ENCODE measurements at places on chromosomes 2 and 18.
A peak's percentile ranks its signal among the peaks of the same experiment; 100 is the strongest.

DNA sequence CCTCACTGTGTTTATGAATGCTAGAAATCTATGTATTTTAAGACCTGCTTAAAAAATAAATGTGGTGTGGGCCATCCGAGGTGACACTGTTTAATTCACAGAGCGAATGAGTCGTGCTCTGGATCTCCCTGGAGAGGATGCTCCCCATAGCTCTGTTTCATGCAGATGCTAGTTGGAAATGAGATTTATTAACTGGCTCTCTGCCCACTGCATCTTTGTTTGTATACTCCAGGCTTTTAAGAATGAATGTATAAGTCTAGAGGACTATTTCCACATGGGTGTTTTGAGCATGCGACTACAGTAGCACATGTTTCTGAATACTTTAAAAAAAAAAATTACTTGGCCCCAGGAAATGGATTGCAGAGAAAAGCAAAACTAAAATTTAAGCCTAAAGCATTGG, 3.9 kb downstream of the MAPRE2 start:
- DNase-seq, result peak; percentile 33

DNA sequence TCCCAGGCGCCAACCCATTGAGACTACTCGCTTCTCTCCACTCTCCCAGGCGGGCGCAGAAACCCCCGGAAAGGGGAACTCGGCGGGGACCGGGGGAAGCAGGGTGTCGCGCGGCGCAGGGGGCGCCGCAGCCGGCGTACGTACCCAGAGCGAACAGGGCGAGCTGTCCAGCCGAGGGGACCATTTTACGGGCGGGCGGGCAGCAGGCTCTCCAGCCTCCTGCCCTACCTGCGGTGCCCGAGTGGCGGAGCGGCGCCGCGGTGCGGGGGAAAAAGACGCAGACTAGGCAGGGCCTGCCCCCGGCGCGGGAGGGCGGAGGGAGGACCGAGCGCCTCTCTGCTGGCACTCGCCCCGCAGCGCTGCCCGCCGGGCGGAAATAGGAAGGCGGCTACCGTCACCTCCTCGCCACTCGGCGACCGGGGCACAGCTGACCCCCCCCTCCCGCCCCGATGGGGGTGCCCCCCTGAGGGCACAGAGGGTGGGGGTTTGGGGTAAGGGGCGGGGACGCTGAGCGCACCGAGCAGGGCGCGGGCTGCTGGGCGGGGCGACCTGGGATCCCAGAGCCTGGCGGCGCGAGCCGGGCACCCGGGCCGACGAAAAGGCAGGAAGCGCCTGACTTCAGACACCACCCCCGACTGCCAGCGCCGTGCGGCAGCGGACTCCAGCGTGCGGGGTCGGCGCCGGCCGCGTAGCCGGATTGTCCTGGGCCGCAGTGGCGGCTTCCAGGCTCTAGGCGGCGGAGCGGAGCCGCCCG, at the start of gene TGFA:
Gene TGFA (minus strand): TSS at position 243 of the 754 bp plus-strand sequence. CDS start 59 bp downstream, at position 184.
- DNase-seq, result peak; percentile 83

DNA sequence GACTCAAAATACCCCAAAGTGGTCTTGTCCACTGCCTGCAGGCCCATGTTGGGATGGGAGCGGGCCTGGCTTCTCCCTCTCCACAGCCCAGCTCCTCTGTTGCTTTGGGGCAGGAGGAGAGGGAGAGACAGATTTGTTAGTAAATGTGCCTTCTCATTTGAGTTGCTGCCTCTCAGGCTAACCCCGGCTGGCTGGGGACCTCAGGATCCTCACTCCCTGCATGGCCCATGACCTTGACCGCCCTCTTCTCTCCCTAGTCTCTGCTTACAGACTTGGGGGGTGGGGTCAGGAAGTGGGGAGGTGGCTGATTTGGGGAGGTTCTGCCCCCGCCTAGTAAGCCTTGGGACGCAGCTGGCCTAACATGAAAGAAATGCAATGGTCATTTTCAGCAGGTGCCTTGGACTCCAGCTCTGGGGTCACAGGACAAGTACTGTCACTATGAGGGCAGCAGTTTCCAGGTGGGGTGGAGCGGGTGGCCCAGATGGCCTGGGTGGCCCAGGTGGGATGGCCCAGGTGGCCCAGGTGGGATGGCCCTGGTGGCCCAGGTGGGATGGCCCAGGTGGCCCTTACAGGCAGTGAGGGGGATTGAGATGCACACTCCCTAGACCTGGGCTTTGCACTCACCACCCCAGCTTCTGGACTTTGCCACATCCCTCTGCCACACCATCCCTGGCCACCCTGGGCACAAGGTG, 24.1 kb downstream of the HJURP start:
- DNase-seq, result no peak

DNA sequence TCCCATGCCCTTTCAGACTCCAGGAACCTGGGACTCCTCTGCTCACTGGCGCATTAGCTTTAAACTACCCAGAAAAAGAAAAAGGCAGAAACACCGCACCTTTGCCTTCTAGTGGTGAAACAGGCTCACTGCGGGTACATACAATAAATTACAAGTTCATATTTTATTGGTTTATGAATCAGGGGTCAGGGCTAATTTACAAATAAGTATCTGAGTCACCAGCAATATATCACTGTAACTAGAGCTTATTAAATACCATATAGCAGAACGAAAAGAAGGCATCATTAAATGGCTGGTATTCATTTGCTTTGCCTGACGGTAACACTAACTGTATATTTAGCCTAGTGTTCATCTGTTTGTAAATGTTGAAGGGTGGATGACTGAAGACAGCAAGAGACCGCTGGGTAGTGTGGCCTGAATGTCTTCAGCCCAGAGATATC, 26.9 kb upstream of the DTNB start:
- peak; percentile 43 for DNase-seq

- no peak for DNase-seq
Observed at GRCh38 chr2:201668402-201668910, 25.2 kb upstream of the TMEM237 start.

GRCh38 chr2:175181877-175182308, 383 bp upstream of the ATP5MC3 start:
- no peak for DNase-seq

- no peak for DNase-seq
Observed at GRCh38 chr18:49243391-49243790, 217.1 kb downstream of the DYM start.

DNA sequence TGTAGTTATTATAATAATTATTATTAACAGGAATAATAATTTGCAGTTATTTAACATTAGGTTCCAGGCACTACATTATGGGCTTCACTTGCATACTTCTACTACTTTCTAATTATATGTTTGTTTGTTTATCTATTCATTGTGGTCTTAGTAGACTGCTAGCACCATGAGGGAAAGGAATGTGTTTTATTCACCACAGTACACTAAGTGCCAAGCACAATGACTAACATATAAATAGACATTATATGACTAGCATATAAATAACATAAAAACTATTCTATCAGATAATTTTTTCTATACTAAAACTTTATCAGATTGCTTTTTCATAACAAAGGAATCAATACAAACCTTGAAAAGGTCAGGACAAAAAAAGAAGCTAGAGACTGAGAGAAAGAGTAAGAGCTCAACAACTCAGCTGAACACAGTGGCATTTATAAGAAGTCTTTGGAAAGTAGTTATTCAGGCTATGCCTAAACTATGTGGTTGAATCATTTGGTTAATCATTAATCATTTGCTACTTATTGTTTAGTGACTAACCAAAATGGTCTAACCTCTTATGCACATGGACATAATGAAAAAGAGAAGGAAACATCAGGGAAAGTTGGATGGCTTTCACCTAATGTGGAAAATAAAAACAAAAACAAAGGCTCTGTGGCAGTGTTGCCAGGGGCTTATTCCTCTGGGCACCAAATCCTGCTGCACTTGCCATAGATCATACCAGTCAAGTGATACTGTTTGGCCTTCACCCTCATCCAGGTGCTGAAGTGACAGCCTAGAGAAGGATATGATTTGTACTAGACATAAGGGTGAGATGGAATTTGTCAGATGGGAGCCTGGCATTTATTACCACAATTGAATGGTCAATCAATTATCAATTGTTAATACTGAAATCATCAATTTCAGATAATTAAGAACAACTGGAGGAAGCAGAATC, 174.9 kb downstream of the ETAA1 start:
- no peak for DNase-seq

DNA sequence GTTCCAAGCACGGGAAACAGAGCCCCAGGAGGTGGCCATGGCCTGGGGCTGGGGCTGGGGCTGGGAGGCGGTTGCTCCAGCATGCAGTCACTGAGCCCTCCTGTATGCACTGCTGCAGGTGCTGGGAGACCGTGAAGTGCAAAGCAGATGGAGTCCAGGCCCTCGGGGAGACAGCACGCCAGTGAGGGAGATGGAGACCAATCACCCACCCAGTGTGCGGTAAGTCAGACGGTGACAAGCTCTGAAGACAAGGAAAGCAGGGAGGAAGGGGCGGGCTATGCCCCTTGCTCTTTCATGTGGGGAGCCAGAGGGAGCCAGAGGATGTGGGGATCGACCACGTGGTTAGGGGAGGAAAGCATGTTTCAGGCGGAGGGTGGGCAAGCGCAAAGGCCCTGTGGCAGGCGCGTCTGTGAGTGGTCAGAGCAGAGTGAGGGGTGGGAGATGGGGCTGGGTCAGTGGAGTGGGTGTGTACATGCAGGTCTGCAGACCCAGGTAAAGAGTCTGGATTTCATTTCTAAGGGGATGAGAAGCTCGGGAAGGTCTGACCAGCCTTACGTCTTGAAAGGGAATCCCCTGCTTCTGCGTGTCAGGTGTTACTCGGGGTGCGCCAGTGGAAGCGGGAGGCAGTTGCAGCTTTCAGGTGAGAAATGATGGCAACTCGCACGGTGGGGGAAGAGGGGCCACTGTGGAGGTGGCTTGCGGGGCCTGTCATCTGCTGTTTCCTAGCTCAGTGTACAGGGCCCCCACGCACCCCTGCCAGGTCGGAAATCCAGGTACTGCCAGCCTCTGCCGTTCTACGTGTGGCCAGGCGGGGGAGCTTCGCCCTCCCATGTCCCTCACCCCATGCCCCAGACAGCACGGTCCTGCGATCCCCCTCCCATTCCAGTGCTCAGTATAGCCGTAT, 19.4 kb downstream of the RRM2 start:
- peak; percentile 14 for DNase-seq

- DNase-seq, result no peak
Observed at GRCh38 chr2:108409768-108410167, 32.0 kb downstream of the SULT1C4 start.

DNA sequence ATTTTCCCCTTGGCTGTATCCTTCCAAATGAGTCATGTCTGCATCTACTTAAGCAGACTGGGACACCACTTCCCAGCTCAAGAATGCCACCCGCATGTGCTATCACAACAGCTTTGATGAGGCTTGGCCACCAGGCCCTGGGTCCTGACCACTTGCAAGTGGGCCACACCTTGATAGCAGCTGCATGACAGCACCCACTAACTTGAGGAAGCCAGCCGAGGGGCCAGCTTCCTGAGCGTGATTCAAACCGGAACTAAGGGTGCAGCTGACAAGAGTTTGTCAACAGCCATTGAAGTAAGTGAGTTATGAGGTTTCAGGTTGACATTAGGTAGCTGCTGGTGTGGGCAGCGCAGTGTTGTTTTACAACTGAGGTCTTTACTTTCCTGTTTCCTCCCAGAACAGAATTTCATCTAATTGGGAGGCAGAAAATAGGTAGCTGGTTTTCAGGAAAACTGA, 54.4 kb downstream of the EPHA4 start:
- peak; percentile 76 for DNase-seq

DNA sequence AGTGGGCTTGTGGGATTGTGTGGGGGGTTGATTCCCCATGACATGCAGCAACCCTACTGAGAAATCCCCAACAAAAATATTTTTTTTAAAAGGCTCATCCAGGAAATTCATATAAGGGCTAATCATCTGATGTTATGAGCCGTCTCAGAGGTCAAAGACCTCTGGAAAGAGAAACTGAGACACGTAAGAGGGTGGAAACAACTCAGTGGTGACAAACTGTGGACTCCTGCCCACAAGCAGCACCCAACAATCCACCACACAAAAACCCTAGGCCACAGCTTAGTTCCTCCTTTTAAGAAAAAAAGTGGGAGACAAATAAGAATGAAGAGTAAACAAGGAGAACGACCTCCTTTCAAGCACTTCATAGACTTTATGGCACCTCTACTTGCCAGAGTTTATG, 1096.1 kb upstream of the NRXN1 start:
- DNase-seq, result no peak

- DNase-seq, result no peak
Observed at GRCh38 chr2:46167924-46168323, 129.3 kb upstream of the EPAS1 start.

GRCh38 chr2:173355132-173355865, 627 bp downstream of the CDCA7 start:
- DNase-seq, result peak; percentile 32

DNA sequence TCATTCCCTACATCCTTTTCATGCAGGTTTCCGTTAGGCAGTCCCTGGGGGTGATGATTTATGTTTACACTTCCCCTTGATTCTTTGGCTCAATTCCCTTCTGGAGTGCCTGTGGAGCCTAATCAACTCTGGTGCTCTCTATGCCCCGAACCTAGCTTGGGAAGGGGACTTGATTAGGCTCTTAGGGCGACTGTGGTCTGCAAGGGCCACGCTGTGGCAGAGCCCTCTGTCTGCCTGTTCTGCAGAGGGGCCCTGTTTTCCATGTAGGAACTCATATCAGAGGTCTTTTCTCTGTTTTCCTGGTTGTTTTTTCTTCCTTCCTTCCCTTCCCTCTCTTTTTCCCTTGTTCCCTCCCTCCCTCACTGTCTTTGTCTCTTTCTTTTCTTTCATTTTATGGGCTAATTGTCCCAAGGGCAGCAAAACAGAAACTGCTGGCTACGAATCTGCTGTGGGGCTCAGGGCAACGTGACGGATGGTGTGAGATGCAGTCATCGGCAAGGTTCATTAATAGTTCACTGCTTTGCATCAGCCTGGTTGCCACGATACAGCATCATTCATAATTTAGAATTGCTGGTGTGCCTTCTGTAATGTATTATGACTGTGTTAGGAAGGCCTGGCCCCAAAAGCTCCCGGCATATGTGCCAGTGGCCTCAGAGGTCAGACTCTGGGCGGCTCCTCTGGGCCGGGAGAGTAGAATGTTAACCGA, 134.5 kb downstream of the NAPG start:
- DNase-seq, result no peak

DNA sequence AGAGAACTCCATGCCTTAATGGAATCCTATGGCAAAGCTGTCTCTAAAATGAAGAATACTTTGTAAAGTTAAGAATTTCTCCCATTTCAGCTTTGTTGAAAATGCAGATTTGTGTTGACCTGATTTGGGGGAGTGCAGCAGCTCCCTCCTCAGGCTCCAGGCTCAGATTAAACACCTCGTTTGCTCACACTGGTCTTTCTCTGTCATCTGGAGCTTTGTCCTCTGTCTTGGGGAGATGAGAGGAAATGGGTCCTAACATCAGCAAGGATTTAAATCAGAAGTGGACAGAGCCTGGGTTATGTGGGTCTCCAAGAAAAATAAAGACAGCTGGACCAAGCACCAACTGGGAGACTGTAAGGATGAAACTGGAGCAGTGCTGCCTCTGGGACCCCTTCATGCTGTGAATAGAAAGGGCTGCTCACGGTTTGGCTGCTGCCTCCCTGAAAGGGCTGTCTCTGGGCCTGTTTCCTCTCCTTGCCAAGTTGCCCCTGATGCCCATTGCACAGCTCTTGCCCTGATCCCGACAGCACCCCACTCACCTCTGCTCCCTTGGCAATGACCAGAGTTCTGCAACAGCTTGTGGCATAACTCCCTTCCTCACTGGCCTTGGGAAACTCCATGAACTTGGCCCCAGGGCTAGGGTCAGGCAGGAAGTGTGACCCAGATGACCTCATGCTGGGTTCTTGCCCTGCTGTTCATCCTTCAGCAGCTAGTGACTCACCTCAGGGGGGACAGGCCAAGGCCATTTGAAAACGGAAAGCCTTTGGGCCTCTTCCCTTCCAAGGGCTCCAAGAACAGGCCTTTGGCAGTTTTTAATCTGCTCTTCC, 197.2 kb downstream of the CYP26B1 start:
- no peak for DNase-seq

- DNase-seq, result no peak
Observed at GRCh38 chr2:102304268-102304667, 7.1 kb upstream of the IL1RL1 start.

Data from SHP77 (cell line).